ENCODE measurements at places on chromosomes 13 and 19. TPM values are rescaled to one million over a fixed set of nuclear protein-coding genes. Genes with fewer than 3 reads are reported as not detected.

DNA sequence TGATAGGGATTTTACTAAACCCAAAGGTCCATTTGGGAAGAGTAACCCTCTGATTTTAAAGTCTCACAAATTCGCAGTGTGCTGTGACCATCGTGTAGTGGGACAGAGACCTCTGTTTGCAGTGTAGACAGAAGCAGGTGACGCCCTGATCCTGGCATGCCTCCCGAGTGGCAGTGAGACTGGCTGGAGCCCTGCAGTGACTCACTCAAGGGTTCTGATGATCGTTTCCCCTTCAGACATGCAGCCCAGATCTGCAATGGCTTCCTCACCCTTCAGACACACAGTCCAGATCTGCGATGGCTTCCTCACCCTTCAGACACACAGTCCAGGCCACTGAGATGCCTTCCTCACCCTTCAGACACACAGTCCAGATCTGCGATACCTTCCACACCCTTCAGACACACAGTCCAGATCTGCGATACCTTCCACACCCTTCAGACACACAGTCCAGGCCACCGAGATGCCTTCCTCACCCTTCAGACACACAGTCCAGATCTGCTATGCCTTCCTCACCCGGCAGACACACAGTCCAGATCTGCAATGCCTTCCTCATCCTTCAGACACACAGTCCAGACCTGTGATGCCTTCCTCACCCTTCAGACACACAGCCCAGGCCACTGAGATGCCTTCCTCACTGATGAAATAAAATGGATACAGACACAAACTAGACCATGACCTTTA, 125.2 kb downstream of the ATP11A start:
- peaks cover 3% of the 10 kb centered on the region for H3K36me3 ChIP-seq
- DNase-seq, result no peak
- H3K27me3 ChIP-seq, result no peaks in the 10 kb centered on the region
- H3K4me1 ChIP-seq, result no peaks in the 10 kb centered on the region
- no peak overlapping the region for H3K4me3 ChIP-seq

- H3K36me3 ChIP-seq, result no peaks in the 10 kb centered on the region
- H3K27ac ChIP-seq, result no peak overlapping the region
Measured at GRCh38 chr19:6794686-6795431, 22.4 kb downstream of the VAV1 start.

GRCh38 chr13:103190841-103191240, 124.6 kb upstream of the SLC10A2 start:
- H3K4me1 ChIP-seq, result peaks cover 8% of the 10 kb centered on the region
- H3K4me3 ChIP-seq, result no peak overlapping the region
- no peak overlapping the region for H3K27ac ChIP-seq
- no peak for DNase-seq
- no peaks in the 10 kb centered on the region for H3K36me3 ChIP-seq

DNA sequence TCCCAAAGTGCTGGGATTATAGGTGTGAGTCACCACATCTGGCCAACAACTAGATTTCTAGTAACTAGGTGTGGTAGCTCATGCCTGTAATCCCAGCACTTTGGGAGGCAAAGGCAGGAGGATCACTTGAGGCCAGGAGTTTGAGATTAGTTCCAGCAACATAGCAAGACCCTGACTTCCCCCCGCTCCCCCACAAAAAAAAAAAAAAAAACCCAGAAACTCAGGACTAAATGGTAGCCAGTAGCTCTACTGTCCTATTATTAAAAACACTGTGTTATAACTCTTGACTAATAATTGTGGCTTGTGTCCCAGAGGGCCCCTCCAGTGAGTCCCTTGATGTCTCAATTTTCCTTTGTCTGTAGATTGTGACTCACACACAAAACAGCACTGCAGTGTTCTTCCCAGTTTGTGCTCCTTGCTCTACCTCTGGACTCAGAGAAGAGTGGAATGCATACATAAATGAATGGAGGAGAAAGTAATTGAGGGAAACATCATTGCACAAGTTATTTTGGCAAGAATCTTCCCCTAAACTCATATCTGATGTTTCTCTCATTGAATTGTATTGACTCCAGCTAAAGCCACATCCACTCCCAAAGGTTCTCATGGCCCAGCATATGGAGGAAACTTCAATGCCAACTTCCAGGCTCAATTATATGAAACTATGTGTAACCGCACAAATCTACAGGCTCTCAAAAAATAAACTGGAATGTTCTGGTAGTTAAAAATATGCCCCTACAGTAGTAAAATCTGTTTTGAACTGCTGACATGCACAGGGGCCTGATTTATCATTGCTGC, 8.8 kb downstream of the TPT1 start:
- no peaks in the 10 kb centered on the region for H3K27me3 ChIP-seq
- DNase-seq, result no peak
- no peaks in the 10 kb centered on the region for H3K36me3 ChIP-seq
- peaks cover 3% of the 10 kb centered on the region for H3K4me1 ChIP-seq
- H3K4me3 ChIP-seq, result no peak overlapping the region

- peak; percentile 22 for DNase-seq
- no peaks in the 10 kb centered on the region for H3K36me3 ChIP-seq
- no peak overlapping the region for H3K4me3 ChIP-seq
- peaks cover 24% of the 10 kb centered on the region for H3K4me1 ChIP-seq
- H3K27ac ChIP-seq, result peak overlapping the region; percentile 48
Measured at GRCh38 chr13:43368003-43368402, 344.6 kb downstream of the DNAJC15 start.

DNA sequence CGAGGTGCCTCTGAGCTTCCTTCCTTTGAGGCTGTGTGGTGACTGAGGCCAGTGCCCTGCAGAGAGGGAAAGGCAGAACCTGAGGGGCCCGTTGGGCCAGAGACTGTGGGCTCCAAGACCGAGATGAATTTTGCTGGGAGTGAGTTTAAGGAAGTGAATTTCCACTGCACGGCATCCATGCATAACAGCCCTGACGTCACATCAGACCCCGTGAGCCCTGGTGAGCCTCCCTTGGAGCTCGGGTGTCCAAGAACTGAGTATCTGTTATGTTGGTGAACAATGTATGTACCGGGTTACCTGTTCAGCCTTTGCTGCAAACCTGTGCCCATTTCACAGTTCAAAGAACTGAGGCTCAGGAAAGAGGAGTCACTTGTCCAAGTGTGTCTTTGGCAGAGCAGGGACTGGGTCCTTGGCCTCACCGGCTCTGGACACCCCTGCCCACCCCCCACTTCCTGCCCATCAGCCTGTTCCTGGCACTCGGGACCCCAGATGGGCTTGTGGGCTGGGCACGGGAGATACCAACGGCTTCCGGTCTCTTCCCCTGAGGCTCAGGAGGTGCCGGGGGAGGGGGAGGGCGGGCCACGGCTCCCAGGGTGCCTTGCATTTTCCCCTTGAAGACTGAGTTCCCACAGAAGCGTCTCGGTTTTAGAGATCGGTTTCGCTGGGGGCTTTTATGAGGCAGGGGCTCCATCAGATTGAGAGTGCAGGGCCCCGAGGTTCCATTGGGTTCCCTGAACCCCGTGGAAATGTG, 33.7 kb downstream of the NFILZ start:
- H3K27ac ChIP-seq, result no peak overlapping the region
- DNase-seq, result no peak
- H3K4me3 ChIP-seq, result no peak overlapping the region
- H3K27me3 ChIP-seq, result no peaks in the 10 kb centered on the region
- H3K36me3 ChIP-seq, result no peaks in the 10 kb centered on the region

Gene PNMA8B
- polyA plus RNA-seq, result 0.57 TPM

GRCh38 chr19:45290381-45290931, 32.2 kb downstream of the CKM start:
- H3K27ac ChIP-seq, result no peak overlapping the region
- H3K4me3 ChIP-seq, result no peak overlapping the region
- H3K4me1 ChIP-seq, result no peaks in the 10 kb centered on the region

Gene FAM216B
- 2.2 TPM for polyA plus RNA-seq

DNA sequence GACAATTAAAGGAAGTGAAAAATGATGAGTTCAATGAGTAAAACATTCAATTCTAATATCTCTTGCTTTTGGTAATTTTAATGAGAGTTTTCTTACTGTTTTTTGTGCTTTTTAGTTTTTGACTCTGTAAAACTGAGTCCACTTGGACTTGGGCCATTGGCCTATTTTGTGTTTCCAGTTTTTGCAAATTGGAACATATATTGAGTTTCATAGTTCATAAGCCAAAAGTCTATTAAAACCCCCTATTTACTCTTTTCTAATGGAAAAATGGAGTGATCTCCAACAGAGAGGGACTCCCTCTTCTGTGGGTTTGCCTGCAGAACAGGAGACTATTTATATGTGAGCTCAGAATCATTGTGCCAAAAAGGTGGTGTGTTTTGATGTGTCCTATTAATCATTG, 219.7 kb upstream of the SPRY2 start:
- H3K4me3 ChIP-seq, result no peak overlapping the region
- no peaks in the 10 kb centered on the region for H3K27me3 ChIP-seq
- DNase-seq, result no peak

- no peak overlapping the region for H3K27ac ChIP-seq
- no peaks in the 10 kb centered on the region for H3K27me3 ChIP-seq
- no peaks in the 10 kb centered on the region for H3K4me1 ChIP-seq
- DNase-seq, result no peak
- H3K36me3 ChIP-seq, result no peaks in the 10 kb centered on the region
Measured at GRCh38 chr13:75195495-75196146, 286.3 kb downstream of the TBC1D4 start.

Data from hepatocyte (in vitro differentiated cells).